ENCODE measurements at places on chromosomes 7 and 10.

- peak; percentile 57 for DNase-seq
Measured at GRCh38 chr10:72126184-72126871, 38.0 kb upstream of the SPOCK2 start.

DNA sequence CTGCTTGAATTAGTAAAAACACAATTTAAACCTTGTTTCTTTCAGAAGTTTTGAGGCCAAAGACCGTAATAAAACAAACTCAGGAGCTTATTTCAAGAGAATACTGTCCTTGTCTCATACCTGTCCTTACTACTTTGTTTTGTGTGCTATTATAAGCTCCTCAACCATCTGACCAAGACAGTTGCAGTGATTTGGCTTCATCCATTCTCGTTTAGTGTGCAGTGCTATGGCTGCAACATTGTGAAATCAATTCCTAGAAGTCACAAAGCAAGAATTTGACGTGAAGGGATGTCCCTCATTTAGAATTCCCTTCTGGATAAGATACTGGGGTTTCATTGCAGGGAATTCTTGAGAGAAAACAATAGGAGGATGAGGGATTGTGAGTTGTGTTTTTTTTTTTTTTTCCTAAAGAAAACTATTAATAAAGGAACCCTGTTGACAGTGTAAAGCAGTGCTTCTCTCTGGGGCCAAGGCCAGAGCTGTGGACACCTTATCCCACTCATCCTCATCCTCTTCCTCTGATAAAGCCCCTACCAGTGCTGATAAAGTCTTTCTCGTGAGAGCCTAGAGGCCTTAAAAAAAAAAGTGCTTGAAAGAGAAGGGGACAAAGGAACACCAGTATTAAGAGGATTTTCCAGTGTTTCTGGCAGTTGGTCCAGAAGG is at the start of gene OIT3:
Gene OIT3 (plus strand): TSS at position 604 of the 663 bp plus-strand sequence. CDS start 60 bp downstream, outside the sequence.
- DNase-seq, result no peak

DNA sequence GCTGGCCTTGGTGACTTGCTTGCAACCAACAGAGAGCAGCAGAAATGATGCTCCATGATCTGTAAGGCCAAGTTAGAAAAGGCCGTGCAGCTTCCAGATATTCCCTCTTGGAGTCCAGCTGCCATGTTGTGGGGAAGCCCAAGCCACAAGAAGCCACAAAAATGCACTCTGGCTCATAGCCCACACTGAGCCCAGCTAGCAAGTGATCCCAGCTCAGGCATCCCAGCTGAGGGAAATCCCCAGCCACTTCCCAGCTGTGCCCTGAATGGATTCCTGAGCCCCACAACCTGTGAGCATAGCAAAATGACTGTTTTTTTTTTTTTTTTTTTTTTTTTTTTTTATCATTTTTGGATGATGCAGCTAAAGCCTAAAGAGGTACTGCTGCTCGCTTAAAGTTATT is 11.1 kb upstream of the SDK1 start:
- no peak for DNase-seq

DNA sequence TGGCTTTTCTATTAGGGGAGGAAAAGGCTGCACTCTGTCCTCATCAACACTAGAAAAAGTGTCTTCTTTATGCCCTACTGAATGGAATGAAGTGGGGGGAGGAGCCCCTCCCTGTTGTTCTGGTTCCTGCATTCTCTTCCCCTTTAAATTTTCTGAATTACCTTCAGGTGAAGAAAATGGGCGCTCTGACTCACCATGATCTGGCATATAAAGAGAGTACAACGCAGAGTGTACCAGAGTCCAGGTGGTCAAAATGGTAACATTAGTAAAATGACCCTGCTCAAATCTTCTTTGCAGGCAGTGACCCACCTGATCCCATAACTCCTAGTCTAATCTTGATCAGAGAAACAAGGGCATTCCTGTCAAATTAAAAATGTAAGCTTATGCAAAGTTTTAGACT is 80.7 kb downstream of the THSD7A start:
- no peak for DNase-seq

DNA sequence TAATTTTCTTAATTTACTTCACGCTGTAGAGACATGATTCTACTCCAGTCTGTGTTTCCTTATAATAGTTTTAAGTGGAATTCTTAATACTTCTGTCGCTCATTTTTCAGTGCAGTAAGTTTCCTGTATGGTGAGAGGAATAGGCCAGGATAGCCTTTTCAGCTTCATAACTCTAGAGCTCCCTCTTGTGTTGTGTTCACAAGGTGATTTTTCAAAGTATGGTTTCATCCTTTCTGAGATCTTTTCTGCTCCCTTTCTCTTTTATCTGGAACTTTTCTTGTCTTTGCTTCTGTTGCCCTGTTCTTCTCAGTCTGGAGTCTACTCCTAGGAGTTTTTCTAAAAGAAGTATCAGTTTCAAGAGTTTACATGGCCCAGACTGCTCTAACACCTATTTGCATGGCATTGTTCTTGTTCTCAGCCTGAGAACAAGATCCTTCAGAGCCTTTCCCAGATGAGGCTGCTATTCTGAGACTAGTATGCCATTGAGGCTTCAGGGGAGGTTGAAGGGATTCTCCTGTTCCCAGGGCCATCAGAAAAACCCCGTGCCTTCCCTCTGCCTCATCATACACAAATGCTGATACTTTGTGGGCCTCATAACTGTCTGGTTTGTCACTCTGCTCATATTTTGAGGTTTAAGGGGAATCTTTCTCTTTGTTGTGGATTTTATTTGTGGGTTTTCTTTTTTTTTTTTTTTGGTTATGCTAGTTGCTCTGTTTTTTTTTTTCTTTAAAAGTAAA is 21.8 kb downstream of the NET1 start:
- DNase-seq, result peak; percentile 70

- DNase-seq, result no peak
Measured at GRCh38 chr10:56646329-56647111, 285.5 kb upstream of the ZWINT start.

GRCh38 chr7:150685219-150686029 is at the start of gene GIMAP2:
Gene GIMAP2, plus strand, starts transcription at chr7:150685706. Its CDS starts 1,354 bp downstream, at chr7:150687060.
- DNase-seq, result no peak

GRCh38 chr10:2979306-2979705 is 88.0 kb upstream of the PFKP start:
- DNase-seq, result peak; percentile 10

GRCh38 chr7:91374321-91374989 is 110.2 kb downstream of the FZD1 start:
- no peak for DNase-seq

GRCh38 chr7:150751702-150752101 is 14.5 kb downstream of the GIMAP5 start:
- DNase-seq, result no peak

GRCh38 chr7:69276011-69276729 is 322.1 kb upstream of the AUTS2 start:
- DNase-seq, result no peak

GRCh38 chr7:124120911-124121310 is 88.0 kb upstream of the TMEM229A start:
- no peak for DNase-seq

GRCh38 chr7:99984593-99984992 is 8.8 kb upstream of the AZGP1 start:
- DNase-seq, result no peak

DNA sequence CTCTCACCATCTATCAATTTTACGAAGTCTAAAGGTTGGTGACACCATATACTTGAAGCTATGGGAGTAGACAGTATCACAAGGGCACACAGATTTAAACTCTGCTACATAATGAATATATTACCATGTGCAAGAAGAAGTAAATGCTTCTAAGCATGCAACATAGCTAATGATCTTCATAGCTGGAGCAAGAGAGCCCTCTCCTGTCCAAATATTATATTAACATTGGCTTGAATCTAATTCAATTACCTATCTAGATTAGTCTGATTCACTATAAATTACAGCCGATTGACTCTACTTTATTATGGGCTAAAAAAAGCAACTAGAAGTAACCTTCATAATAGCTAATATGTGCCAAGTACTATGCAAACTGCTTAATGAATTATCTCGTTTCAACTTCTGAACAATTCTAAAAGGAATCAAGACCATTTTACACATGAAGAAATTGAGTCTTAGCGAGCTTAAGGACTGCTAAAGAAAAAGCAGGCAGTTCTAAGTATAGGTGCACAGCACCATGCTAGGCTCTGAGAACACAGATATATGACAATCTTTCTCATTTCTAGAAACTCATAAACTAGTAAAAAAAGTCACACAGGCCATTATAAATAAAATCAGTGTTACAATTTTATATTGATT is 21.9 kb downstream of the FRA10AC1 start:
- peak; percentile 57 for DNase-seq

DNA sequence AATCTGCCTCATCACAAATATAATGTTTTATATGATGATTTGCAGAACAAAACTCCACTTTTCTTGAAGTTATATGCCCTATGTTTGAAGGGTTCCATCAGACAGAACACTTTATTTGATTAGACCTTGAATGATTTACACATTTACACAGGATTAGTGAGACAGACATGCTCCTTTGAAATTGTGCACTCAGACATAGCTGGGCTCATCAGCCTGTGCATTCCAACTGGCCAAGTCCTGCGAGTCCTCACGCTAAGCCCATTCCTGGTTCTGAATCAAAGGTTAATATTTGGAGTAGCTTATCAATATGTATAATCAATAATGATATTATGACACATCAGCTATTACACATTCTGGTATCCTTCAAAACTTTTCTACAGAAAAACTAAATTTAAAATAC is 173.6 kb downstream of the MBL2 start:
- no peak for DNase-seq

GRCh38 chr7:43668035-43668434 is 61.3 kb downstream of the COA1 start:
- no peak for DNase-seq

- DNase-seq, result no peak
Measured at GRCh38 chr7:157097569-157097968, 41.2 kb upstream of the UBE3C start.

DNA sequence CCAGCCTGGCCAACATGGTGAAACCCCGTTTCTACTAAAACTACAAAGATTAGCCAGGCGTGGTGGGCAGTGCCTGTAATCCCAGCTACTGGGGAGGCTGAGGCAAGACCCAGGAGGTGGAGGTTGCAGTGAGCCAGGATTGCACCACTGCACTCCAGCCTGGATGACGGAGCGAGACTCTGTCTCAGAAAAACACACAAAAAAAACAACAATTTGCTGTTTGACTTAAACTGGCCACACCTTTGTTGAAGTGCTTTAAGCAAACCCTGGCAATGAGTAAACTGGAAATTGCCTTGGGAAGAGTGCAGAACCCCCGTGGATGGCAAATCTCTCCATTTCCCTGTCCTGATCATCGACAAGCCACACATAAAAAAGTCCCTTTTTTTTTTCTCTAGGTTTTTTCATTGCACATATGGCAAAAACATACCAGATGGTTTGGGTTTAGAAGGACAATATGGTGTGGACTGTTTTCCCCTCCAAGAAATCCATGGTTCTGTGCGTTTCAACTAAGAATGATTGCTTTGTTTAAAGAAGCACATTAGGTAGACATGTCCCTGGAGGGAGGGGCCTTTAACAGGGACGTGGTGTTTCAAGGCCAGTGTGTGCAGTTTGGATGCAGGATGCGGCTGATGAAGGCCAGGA is 76.9 kb downstream of the NRP1 start:
- DNase-seq, result no peak

DNA sequence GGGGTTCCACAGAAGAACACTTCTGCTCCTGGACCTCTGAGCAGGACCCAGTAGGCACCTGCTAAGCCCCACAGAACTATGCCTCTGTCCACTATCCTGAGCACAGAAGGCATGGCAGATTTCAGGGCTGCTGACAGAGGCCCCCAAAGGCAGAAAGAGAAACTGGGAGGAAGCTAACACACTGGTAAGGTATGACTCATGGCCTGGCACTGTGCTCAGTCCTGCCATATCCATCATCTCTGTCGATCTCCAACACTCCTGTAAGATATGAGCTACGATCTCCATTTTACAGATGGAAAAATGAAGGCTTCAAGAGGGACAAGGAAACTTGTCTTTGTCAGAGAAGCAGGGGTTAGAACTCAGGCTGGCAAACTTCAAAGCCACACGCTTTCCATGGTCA is 62.2 kb downstream of the GRID1 start:
- DNase-seq, result no peak

- DNase-seq, result no peak
Measured at GRCh38 chr7:14793151-14793550, 109.4 kb downstream of the DGKB start.

GRCh38 chr10:6473901-6474370 is 106.1 kb downstream of the PRKCQ start:
- no peak for DNase-seq

- no peak for DNase-seq
Measured at GRCh38 chr7:130350945-130351790, 6.6 kb downstream of the CPA5 start.

DNA sequence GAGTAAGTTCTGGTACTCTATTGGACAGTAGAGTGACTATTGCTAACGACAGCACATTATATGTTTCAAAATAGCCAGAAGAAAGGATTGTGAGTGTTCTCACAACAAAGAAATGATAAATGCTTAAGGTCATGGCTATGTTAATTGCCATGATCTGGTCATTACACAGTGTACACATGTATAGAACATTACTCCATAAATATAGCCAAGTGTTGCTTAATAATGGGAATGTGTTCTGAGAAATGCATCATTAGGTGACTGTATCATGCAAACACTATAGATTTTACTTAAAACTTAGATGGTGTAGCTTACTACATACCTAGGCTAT is 19.6 kb downstream of the EPC1 start:
- DNase-seq, result no peak

DNA sequence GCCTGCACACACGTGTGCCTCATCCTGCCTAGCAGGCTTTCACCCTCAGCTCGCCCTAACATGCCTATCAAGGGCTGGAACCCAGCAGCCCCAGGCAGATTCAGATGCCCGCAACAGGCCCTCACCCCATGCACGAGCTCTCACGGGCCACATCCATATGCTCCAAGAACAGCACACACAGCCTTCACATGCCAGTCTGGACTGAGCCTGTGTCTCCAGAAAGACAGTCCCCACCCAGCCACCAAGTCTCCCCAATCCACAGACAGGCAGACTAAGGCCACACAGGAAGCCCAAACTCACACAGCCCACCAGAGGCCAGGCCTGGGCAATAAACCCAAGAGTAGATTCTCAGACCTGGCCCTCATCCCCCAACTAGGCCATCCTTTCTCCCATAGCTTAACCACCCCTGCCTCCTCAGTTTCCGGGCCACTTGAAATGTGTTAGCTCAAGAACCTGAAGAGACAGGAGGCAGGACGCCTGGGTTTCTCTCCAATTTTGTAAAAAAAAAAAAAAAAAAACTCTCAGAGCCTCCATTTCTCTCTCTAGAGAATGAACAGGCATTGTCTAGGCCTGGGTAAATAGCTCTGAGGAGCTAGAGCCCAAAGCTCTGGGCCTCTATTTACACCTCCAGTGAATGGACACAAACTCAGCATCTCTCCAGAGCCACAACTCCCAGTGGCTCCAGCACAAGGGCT is 6.8 kb downstream of the LDB1 start:
- no peak for DNase-seq

GRCh38 chr10:47239211-47239610 is 60.8 kb upstream of the GDF10 start:
- no peak for DNase-seq

All from HFFc6 (cell line).